ENCODE measurements at places on chromosomes 6 and 20. TPM values are rescaled to one million over a fixed set of nuclear protein-coding genes. Genes with fewer than 3 reads are reported as not detected.

DNA sequence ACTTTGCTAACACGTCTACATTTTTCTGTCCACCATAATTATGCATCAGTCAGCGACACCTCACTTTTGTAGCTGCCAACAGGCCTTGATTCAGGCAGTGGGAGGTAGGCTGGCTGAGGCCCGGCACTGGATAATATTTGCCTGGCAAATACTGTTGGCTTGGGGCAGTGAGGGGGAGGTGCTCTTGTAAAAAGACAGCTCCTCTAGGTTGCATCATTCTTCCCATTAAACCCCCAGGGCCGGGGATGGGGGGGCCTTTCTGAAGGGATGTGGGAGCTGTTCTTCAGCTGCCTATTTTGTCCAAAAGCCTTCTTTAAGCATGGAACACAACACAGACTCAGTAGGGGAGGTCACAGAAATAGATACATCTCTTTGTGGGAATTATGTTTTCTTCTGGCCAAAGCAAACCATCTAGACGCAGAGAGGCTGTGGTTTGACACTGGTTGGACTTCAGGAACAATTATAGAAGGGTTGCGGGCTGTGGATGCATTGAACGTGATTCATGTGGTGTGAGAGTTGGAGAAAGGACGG is 338.3 kb upstream of the NT5E start:
- DNase-seq = no peak

- DNase-seq = no peak
Observed at GRCh38 chr6:145731447-145731846, 3.9 kb downstream of the EPM2A start.

DNA sequence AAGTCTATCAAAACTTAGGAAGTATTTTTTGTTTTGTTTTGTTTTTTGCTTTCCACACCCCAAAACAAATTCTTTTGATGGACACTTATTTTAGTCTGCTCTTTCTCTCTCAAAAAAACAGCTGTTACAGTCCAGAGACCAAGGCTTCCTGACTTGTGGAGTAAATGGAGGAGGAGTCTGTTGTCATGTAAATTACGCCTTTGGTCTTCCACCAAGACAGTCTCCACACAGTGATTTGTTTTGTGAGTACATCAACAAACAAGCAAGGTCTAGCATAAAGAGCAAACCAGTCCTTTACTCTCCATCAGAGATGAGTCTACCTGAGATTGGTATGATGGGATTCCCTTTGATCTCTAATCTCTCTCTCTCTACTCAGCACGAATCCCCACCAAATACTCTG is 588.0 kb upstream of the ARID1B start:
- no peak for DNase-seq

GRCh38 chr6:43668151-43669028 is 19.2 kb downstream of the MRPS18A start:
- no peak for DNase-seq

- no peak for DNase-seq
Observed at GRCh38 chr6:134293659-134294161, 24.2 kb downstream of the SGK1 start.

DNA sequence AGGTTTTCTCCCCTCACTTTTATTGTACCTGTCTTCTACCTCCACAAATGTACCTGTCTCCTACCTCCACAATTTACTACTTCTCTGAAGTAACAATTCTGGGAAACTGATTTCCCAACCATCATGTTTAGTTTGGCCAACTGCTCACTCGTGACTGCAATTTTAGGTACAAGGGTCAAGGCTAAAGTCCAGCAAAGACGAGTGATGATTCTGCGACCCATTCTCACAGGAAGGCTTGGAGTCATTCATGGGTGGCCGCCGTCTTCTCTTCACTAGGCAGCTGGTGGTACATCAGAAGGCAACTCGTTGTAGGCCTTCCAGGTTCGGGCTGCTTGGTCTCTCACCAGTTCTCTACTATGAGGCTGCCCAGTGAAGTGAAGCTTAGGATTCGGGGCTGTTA is 483.8 kb upstream of the JARID2 start:
- DNase-seq = no peak

GRCh38 chr6:165090242-165090641 is 219.2 kb downstream of the C6orf118 start:
- no peak for DNase-seq

GRCh38 chr20:1792274-1792673 is 102.9 kb upstream of the SIRPA start:
- no peak for DNase-seq

GRCh38 chr6:160750276-160750689 is 48.2 kb downstream of the PLG start:
- no peak for DNase-seq

DNA sequence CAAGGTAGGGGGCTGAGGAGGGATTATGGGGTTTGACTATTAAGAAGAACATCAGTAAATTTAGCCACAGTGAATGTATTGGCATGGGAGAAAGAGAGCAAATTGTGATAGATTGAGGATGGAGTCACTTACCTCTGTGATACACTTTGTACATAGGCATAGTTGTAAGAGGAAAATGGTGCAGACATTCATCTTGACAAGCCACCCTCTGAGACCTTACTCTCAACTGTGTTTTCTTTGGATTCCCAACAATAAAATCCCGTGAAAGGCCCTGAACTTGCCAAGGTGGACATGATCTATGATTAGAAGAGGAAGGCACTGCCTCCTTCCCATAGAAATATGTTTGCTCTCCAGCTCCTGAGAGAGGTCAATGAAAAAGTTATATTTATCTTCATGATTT is 18.6 kb upstream of the TENT5A start:
- no peak for DNase-seq

- DNase-seq = no peak
Observed at GRCh38 chr6:37171201-37171969, 1.4 kb downstream of the PIM1 start.

DNA sequence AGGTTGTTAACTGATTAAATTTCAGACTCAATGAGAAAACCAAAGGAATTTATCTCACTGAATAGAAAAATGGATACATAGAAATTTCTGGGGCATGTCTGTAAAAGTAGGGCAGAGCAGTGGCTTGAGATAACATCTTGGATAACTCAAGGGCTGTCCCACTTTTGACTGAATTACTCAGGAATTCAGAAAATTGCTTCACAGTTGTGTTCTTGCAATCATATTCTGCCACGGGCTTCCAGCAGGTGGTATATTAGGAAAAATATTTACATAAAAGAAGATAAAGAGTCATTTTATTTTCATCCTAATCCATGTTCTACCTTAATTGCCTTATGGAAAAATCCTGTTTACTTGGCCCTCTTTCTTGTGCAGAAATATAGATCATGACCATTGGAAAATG is 156.4 kb upstream of the AKIRIN2 start:
- no peak for DNase-seq

- no peak for DNase-seq
Observed at GRCh38 chr20:23047001-23047737, 2.3 kb downstream of the THBD start.

Gene RPL7L1
- 44.4 TPM for polyA plus RNA-seq

Gene TGM3
- polyA plus RNA-seq = not detected

Gene TOMM34
- 37.9 TPM for polyA plus RNA-seq

Gene AIF1
- polyA plus RNA-seq = not detected

Gene BTNL2
- polyA plus RNA-seq = not detected

Gene SLC12A5
- polyA plus RNA-seq = 0.70 TPM
